Endothelial cell of umbilical vein (primary cell): ENCODE measurements at places on chromosomes 16 and 17. TPM values are rescaled to one million over a fixed set of nuclear protein-coding genes. Genes with fewer than 3 reads are reported as not detected.

CRYBA1 gene
- not detected in 2 replicates for total RNA-seq

TNFRSF13B gene
- total RNA-seq = not detected in 2 replicates

C16orf95 gene
- 4.8 and 6.6 TPM in 2 replicates for total RNA-seq

SECTM1 gene
- 0.46 and 1.9 TPM in 2 replicates for total RNA-seq

TTC19 gene
- total RNA-seq = 32.8 and 33.3 TPM in 2 replicates

KRTAP4-1 gene
- not detected in 2 replicates for total RNA-seq

SYCE1L gene
- total RNA-seq = 13.7 and 28.6 TPM in 2 replicates

WNK4 gene
- total RNA-seq = 1.9 TPM in 2 replicates

C1QTNF8 gene
- total RNA-seq = not detected in 2 replicates

CALB2 gene
- total RNA-seq = not detected in 2 replicates

SNN gene
- total RNA-seq = 20.7 and 24.1 TPM in 2 replicates

GRCh38 chr17:30586818-30587595 is 109.8 kb downstream of the GOSR1 start:
- peak; percentile 62 for DNase-seq

DNA sequence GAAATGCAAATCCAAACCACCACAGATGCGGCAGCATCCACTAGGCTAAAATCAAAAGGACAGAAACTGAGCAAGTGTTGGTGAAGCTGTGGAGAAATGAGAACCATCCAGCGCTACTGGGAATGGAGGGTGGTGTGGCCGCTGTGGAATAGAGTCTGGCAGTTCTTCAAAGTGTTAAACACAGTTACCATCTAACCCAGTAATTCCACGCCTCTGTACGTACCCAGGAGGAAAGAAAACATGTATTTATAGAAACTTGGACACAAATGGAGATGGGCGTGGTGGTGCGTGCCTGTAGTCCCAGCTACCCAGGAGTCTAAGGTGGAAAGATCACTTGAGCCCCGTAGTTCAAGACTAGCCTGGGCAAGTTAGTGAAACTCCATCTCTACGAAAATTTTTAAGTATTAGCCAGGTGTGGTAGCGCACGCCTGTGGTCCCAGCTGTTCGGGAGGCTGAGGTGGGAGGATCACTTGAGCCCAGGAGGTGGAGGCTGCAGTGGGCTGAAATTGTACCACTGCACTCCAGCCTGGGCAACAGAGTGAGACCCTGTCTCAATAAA is 11.6 kb downstream of the SLC25A10 start:
- DNase-seq = no peak

DNA sequence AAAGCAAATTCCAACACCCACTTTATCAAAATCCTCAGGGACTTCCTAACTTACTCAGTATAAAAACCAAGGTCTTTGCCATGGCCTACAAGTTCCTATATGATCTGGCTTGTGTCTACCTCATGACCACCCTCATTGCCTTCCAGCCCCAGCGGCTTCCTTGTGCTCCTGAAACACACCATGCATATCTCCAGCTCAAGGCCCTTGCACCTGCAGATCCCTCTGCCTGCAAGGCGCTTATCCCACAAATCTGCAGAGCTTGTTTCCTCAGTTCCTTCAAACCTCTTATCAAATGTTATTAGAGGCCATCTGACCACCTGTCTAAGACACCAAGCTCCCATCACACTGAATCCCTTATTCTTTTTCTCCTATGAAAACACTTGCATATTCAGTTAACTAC is 2.6 kb downstream of the BBS2 start:
- no peak for DNase-seq

DNA sequence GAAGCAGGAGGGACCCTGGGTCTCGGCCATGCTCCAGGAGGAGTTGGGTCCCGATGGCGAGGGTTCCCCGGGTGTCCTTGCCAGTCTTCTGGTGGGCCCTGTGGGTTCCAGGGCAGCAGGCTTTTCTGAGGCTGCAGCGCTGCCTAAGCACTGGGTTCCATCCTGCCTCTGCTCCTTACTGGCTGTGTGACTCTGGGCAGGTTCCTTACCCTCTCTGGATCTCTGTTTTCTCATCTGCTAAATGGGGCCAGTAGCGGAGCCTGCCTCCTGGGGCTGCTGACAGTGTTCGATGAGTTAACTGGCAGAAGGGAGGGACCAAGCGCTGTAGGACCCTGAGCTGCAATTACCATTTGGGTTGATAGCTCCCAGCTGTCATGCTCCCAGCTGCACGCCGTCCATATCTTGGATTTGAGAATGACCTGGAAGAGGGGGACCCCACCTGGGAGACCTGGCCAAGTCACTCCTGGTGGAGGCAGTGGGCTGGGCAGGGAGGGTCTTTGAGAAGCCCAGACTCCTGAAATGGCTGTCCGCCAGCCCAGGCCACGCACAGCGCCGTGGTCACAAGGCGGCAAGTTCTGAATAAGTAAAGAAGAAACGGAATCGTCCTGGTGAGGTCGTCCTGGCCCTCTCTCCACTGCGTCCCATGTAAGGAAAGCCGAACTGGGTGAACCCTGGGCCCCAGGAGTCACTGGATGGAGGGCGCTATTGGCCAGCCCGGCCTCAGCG is 47.2 kb upstream of the GSE1 start:
- no peak for DNase-seq

GRCh38 chr16:78175287-78175686 is 75.8 kb downstream of the WWOX start:
- no peak for DNase-seq

DNA sequence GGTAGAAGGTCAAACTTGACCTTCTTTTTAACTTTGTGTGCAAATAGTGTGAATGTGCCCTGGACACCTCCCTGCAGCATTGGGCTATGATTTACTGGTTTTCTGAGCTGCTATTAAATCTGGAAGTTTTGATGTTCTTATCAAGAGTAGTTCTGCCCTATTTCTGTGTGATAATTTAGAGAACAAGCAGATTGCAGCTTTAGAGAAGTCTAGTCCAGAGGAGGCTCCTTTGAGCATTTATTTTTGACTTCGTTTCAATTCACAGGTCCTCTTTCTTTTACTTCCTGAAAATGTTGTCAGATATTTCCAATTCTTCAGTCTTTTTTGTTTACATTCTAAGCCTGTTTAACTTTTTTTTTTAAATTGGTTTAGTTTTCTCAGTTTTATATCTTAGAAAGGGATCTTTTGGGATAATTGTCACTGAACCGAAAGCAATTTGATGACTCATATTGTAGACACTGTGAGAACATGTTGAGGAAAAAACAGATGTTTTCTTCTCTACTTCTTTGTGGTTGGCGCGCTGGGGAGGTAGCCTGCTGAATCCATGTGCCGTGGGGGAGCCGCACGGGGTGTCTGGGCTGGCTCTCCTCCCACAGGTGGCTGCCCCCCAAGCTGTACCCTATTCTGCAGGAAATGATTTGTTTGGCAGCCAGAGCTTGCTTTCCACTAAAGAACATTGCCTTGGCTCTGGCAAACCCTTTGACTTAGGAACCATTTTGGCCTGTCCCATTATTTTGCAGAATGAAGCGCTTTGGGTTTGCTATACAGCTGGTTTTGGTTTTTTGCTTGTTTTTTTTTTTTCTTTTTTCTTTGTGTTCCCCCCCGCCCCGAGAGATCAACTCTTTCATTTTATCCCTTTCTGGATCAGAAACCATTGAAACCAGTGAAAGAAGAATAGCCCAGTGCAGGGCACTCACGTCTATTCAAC is 53.4 kb downstream of the MFSD11 start:
- peak; percentile 53 for DNase-seq

- DNase-seq = no peak
Observed at GRCh38 chr17:31792007-31792585, 66.9 kb downstream of the COPRS start.

DNA sequence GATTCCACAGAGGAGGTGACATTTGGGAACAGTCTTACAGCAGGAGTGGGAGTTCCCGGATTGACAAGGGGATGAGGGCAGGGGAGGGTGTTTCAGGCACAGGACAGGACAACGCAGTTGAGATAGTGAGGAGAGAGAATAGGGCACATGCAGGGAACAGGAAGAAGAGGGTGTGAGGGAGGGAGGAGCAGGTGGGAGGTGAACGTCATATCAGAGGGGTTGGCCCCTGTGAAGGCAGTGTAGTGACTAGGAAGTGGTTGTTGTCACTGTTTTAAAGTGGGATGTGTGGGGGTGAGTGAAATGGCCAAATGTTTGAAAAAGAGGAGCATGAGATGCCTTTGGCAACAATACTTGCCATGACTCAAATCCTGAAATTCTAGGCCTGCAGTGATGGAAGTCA is 12.2 kb downstream of the PRKCB start:
- DNase-seq = no peak

DNA sequence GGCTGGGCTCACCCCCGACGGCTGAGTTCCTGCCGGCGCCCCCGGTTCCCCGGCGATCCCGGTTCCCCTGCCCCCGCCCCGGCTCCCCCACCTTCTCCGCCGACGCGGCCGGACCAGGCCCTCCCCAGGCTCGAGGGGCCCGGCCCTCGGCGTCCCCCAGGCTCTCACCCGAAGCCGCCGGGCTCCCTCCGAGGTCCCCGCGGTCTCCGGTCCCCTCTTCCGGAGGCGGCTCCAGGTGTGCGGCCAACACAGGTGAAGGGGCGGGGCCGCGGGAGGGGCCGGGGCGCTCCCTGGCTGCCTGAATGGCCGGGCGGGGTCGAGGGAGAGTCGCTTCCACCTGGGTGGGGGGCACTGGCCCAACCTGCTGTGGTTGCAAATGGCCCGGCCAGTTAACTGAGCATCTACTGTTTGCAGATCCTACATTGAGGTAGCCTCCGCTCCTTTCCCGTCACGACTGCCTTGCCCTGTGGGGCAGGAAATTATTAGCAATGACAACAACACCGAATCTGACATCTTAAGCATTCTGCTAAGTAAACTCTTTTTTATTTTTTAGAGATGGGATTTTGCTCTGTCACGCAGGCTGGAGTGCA is at the start of gene BICDL2:
BICDL2 (minus strand) TSS at position 219 of the 590 bp plus-strand sequence. CDS start 1,448 bp downstream, outside the sequence.
- DNase-seq = no peak

DNA sequence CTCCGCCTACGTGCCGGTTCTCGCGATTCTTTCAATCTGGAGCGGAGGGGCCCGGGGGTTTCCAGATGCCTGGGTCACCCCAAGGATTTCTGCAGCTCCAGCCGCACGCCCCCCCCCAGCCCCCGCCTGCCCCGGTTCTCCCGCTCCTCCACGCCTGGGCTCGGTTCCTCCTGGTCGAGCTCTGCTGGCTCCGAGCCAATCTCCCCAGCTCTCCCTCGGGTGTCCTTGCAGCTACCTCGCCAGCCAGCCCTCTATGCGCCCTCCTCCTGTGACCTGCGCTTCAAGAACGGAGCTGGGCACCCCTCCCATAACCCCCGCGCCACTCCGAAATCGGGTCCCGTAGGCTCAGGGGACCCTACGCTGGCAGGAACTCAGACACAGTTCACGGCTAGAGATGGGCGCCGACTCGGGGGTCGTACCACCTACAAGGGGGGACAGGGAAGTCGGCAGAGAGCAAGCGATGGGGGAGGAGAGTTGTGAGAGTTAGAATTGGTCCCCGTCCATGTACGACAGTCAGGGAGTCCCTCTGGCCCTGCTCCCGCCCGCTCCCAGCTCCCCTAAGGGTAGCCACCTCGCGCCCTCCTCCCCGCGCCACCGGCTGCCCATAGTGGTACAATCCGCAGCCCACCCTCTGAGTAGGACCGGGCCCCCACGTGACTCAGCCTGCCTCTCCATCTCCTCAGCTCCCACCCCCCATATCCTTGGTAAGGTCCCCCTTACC is 961 bp downstream of the FGF11 start:
- DNase-seq = peak; percentile 26

DNA sequence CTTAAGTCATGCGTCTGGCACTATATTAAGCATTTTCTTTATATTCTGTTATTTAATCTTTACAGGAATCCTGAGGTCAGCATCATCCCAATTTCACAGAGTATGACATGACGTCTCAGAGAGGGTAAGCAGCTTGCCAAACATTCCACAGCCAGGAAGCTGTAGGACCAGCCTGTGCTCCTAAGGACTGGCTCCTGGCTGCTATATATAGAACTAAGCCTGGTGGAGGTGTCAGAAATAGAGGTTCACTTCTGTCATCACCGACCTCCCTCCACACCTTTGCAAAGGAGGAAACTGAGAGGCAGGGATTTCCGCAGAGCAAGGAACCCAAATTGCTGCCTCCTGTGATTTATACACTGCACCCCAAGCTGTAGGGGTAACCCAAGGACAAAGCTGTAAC is 37.9 kb upstream of the NDRG4 start:
- no peak for DNase-seq

DNA sequence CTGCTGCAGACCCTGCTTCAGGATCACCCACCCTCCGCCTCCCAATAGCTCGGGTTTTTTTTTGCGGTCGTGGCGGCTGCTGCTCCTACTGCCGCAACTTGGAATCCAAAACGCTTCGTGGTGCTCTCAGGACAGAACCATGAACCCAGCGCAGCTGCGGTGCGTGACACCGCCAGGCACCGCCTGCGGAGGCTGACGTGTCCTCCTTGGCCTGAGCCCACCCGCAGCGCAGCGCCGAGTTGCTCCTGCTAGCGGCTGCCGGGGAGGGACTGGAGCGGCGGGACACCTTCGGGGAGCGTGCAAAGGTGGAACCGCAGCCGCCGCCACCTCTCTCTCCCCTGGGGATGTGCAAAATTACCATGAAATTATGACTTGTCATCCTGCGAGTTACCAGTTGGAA is 1893.0 kb downstream of the TP53TG3F start:
- DNase-seq = no peak

GRCh38 chr16:69930117-69930776 is 20.9 kb upstream of the CLEC18A start:
- DNase-seq = peak; percentile 58

GRCh38 chr16:82716361-82716855 is 89.6 kb downstream of the CDH13 start:
- DNase-seq = no peak

DNA sequence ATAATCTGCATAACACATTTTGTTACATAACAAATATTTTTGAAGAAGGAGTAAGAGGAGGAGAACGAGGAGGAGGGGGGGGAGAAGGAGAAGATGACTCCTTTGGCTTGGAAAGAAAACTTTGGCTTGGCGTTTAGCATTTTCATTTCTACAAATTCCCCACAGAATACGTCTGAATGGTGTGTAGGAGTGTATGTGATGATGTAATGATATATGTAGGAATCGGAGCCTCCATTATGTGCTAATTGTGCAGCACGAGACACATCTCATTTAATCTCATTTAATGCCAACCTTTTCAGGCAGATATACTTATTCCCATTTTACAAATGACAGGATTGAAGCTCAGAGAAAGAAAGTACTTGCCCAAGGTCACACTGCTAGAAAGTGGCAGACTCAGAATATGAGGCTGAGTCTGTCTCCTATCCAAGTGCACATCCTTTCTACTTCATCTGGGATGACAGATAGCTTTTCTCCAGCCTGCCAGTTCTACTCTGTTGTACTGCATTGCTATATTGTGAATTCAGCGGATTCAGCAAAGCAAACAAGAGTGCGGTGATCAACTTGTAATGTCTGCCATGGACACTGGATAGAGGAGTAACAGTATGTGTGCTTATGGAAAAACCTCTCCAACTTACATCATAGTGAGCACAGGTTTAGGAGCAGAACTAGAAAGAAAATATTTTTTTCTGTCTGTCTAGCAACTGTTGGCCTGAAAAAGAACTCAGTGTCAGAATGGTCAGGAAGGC is 10.4 kb upstream of the SLC47A2 start:
- DNase-seq = no peak

- DNase-seq = peak; percentile 33
Observed at GRCh38 chr17:4719684-4720221, 9.3 kb downstream of the ARRB2 start.

- no peak for DNase-seq
Observed at GRCh38 chr16:24146518-24146917, 109.6 kb upstream of the CACNG3 start.
